ENCODE measurements at places on chromosomes 4 and X.

DNA sequence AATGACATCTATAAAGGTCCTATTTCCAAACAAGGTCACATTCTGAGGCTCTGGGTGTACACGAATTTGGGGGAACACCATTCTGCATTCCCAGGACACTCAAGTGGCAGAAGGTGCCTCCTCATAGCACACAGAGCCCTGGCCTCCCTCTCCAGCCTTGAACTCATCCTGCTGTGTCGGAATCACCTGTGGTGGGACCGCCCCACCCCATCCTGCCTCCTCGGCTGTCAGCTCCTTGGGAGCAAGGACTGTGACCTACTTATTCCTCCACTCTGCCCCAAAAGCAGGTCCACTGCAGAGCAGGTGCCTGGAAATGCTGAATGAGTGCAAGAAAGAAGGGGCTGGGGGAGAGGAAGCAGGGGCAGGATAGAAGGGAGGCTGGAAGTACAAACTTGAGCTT is 33.5 kb downstream of the HTRA3 start:
- DNase-seq: no peak

- DNase-seq: no peak
Measured at GRCh38 chr4:145420595-145421214, 60.9 kb upstream of the SMAD1 start.

DNA sequence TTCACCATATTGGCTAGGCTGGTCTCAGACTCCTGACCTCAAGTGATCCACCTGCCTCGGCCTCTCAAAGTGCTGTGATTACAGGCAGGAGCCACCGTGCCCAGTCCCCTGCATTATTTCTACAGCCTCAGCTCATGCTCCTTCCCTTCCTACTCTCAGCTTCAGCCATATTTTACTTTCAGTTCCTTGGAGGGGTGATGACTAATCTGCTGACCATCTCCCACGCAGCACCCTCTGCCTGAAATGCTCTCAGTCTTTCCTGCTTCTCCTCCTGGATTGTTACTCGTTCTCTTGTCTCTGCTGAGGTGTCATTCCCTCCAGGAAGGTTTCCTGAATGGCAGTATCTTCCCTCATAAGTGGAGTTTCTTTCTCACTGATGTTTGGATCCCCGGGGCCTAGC is 63.3 kb downstream of the MOSPD2 start:
- no peak for DNase-seq

DNA sequence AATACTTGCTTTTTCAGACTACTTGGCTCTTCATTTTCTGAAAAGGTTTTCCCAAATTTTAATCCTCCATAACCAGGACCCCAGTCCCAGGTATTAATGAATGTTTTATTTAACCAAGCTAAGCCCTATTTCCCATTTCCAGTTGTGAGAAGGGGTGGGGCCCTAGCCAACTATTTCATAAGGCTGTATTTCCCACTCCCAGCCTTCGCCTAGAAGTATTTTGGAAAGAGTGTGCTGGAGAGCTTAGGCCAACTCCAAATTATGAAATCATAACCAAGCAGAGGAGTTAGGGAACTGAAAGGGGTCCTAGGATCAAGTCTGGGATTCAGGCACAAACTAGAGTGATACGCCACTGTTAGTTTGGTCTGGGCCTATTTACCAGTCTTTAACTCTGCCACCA is 148.4 kb upstream of the GPC4 start:
- no peak for DNase-seq

DNA sequence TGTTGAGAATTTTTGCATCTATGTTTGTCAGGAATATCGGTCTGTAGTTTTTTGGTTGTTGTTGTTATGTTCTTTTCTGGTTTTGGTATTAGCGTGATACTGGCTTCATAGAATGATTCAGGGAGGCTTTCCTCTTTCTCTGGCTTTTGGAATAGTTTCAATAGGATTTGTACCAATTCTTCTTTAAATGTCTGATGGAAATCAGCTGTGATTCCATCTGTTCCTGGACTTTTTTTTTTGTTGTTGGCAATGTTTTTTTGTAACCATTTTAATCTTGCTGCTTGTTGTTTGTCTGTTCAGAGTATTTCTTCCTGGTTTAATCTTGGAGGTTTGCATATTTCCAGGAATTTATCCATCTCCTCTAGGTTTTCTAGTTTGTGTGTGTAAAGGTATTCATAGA is 81.5 kb upstream of the GK2 start:
- DNase-seq: no peak

DNA sequence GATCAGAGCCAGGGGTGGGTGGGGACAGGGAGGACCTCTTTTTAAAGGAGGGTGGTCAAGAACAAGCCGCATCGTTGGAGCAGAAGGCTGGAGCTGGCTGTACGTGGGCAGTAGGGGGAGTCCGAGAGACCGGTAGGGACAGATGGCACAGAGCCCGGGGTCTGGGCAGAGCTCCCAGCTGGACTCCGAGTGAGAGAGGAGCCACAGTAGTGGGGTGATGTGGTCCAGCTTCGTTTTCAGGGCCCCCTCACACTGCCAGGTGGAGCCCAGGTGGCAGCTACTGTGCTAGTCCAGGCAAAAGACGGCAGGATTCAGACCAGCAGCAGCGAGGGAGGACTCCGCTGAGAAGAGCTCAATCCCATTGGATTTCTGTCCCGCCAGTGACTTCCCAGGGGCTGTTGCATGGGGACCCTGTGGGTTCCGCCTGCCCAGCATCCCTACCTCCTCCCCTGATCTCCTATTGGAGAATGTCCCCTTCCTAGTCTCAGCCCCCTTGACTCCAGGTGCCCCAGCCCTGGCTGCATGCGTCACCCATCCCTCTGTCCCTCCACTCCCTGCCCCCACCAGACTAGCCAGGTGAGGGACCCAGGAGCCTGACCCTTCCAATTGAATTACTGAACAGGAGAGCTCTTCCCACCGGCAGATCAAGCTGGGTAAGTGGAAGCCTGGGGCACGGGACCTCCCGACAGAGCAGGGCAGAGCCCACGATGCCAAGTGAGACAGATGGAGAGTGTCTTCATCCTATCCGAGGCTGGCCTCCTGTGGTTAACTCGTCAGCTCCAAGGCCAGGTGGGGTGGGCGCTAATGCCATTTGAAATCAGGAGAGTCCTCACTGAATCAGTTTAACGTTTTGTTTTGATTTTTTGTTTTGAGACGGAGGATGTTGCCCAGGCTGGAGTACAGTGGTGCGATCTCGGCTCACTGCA is 2.9 kb downstream of the ARHGAP4 start:
- DNase-seq: peak; percentile 12

DNA sequence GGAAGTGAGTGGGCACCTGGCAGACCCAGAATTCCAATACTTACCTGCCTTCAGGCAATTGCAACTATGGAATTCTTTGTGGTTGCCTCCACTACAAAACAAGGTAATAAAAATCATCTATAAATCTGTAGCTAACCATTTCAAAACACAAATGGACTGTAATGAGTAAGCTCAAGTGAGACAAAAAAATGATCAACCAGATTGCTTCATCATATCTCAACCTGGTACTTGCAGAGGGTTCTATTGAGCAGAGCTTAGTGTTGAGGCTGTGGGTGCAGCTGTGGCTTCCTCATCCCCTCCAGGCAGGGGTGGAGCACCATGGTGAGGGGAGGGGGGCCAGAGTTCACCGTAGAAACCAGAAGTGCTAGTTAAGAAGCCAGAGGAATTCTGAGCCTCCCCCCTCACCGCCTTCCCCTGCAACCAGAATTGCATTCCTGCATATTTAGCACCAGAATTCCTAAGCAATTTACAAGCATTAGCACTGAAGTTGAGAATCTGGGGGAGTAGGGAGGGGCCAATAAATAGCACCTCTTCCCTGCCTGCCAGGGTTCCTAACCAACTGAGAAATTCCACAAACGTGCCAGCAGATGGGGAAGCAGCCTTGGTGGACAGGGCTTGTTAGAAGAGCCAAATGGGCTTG is 11.5 kb downstream of the CTAG1A start:
- DNase-seq: no peak

DNA sequence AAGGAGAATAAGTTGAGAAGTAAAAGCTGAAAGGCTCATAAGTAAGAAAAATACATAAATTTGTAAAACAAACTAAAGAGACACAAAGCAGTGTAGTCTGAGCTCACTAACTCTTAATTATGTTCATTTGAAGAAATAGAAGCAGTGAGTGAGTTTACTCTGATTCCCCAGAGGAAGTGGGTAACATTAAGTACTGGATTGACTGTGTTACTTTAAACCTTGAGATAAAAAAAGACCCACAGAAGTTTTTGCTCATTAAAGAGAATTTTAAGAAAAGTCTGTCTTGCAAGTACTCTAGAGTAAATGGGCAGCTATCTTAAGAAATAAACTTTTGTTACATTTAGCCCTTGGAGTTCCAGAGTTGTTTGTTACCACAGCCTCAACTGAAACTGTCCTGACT is 2466.9 kb downstream of the PCDH7 start:
- DNase-seq: no peak

- no peak for DNase-seq
Measured at GRCh38 chr4:7196288-7196651, 3.9 kb downstream of the SORCS2 start.

DNA sequence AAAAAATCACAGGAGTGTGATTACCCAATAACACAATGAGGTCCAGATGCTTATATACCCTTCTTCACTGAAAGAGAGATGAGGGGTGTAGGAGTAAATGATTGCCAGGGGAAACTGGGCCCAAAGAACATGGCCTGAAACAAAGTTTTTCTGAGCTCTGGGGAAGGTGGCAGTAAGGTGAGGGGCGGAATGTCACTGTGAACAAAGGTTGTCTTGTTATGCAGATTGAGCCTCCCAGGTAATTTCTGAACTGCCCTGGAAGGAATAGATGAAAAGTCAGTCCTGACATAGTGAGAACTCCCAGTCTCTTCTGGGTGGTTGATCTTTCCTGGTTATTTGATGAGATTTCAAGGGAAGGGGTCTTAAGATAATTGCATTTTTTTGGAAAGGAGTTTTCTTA is 2.5 kb upstream of the TMEM47 start:
- no peak for DNase-seq

- no peak for DNase-seq
Measured at GRCh38 chrX:133726642-133727041, 258.8 kb downstream of the GPC3 start.

DNA sequence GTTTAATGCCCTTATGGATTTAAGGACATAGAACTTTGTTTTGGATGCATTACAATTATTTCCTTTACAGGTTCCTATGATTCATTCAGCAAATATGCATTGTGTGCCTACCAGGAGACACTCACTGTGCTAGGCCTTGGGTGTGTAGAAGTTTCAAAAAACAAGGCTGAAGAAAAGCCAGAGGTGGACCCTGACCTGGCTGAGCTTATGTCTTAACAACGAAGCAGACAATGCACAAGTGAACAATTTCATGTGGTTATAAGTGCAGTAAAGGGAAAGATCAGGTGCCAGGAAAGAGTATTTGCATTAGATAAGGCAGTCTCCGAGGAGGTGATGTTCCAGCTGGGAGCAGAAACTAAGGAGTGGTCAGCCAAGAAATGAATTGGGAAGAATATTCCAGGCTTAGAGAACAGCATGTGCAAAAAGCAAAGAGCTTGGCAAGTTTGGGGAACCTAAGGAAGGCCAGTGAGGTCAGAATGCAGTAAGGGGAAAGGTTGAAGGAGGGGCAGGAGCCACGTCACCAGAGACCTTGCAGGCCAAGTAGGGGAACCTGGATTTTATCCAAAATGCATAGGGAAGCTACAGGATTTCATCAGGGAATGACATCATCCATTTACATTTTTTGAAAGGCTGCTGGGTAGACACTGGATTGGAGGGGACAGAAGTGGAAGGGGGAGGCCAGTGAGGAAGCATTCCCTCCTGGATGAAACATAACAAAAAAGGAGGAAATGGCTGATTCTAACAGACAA is 193.6 kb downstream of the SOWAHB start:
- DNase-seq: no peak

GRCh38 chr4:8534129-8534528 is 46.1 kb upstream of the GPR78 start:
- DNase-seq: no peak

GRCh38 chrX:9465380-9466123 is 694 bp downstream of the TBL1X start:
- DNase-seq: no peak

- DNase-seq: no peak
Measured at GRCh38 chr4:154004507-154005170, 215.8 kb upstream of the SFRP2 start.

GRCh38 chrX:50627696-50628095 is 157.1 kb upstream of the DGKK start:
- DNase-seq: no peak

GRCh38 chr4:82360298-82361177 is 13.3 kb downstream of the HNRNPD start:
- peak; percentile 24 for DNase-seq

GRCh38 chr4:108311313-108311712 is 142.6 kb upstream of the LEF1 start:
- no peak for DNase-seq

GRCh38 chr4:61152433-61152832 is 47.7 kb upstream of the ADGRL3 start:
- DNase-seq: no peak

DNA sequence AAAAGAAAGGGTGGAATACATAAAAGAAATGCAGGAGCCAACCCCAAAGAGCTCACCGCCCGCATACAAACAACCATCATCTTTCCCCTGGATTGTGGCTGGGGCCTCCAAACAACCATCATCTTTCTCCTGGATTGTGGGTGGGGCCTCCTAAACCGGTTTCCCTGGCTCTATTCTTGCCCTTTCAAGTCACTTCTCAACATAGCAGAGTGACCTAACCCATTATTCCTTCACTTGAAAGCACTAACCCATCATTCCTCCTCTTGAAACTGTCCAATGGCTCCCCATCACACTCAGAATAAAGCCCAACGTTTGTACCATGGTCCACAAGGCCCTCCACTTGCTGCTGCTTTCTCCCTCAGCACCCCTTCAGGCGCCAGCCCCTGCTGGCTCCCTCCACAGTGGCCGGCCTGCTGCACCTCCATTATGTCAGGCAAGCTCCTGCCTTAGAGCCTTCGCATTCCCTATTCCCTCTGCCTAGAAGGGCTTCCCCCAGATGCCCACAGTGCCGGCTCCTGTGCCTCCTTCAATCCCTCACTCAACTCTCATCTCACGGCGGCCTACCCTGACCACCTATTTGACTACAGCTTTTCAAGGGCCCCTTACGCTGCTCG is 24.1 kb downstream of the SMIM43 start:
- no peak for DNase-seq

- no peak for DNase-seq
Measured at GRCh38 chr4:1563768-1564485, 120.2 kb downstream of the FAM53A start.

All from NCI-H146 (cell line).